Motor neuron (in vitro differentiated cells): ENCODE measurements at places on chromosomes 16 and 17.
A peak's percentile ranks its signal among the peaks of the same experiment; 100 is the strongest.

- peak; percentile 63 for ATAC-seq
Measured at GRCh38 chr16:57102888-57103851, 10.8 kb downstream of the CPNE2 start.

- ATAC-seq: no peak
Measured at GRCh38 chr16:87053016-87053982, 263.9 kb downstream of the C16orf95 start.

GRCh38 chr16:80027007-80027965 is 426.7 kb upstream of the MAF start:
- peak; percentile 99 for ATAC-seq

DNA sequence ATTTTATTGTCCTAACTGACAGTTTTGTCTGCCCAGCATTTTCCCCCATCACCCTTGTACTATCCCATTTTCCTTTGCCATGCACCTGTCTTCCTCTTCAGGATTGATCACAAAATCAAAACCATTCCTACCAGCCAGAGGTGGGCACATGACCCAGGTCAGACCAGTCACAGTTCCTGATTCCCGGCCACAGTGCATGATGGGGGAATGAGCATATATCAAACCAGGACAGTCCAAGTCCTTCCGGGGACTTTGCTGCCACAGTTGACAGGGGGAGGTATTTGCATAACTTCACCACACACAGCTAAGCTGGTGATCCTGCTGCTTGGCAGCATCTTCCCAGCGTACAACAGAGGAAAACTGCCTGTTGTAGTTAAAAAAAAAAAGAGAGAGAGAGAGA is 493.9 kb downstream of the WWOX start:
- ATAC-seq: peak; percentile 96

DNA sequence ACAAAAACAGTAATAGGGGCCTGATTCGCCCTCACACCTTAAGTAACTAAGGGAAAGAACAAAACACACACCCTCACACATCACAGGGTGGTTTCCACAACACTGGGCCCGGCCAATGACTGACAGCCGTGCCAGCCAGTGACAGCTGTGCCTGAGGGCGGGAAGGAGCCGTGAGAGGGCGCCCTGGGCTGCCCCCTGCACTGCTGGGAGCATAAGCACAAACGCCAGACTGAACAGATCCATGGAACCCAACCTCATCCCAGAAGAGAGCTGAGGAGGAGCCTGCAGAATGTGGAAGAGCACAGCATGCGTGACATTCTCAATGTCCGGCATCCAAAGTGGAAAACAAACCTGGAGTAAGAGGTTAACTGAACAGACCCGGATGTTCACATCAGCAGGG is 16.0 kb downstream of the CSNK1D start:
- ATAC-seq: peak; percentile 95

DNA sequence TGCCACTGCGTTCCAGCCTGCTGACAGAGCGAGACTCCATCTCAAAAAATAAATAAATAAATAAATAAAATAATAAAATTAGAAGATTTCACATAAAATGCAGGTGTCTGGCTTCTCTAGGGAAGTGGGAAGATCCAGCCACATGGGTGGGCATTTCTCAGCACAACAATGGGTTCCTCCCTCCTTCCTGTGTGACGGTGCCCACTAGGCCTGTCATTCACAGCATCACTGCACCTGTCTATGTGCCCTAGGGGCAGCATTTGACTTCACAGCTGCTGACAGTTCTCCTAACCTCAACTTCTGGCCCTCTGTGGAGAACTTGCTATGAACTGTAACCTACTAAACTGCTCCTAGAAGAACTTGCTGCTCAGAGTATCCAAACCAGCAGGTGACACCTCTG is 3.0 kb downstream of the ABHD15 start:
- ATAC-seq: no peak

GRCh38 chr17:80279895-80280294 is 19.2 kb downstream of the RNF213 start:
- ATAC-seq: no peak

GRCh38 chr16:75114946-75115825 is 1.4 kb downstream of the LDHD start:
- no peak for ATAC-seq

DNA sequence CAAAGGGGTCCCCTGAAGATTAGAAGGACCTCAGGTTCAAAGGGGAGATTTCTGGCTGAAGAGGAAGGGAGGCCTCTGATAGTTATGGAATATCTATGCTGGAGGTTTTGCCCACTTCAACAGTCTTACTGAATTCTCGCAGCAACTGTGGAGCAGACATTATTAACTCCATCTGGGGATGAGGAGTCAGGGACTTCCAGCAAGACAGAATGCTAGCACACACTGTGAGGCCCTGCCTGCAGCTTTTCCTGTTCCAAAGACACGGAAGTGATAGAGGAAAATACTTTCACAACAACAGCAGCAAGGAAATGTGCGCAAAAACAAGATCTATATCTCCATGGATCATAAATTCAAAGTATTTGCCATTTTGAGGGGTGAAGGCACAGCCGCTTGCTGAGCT is 72.8 kb downstream of the RPH3AL start:
- ATAC-seq: no peak

- no peak for ATAC-seq
Measured at GRCh38 chr16:89407282-89407924, 83.0 kb downstream of the ANKRD11 start.

DNA sequence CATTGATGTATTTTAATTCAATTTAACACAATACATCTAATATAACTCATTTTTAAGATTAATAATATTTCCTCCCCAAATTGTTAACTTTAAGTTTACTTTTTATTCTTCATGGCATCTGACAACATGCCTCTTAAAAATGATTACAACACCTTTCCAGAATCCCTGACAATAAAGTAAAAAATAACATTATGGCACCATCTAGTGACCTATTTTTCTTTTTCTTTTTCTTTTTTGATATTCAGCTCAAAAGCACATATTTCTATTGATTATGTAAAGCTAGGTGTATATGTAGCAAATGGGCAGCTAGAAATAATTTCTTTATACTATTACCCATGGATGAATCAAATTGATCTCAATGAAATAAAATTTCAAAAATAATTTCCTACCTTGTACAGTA is 834.3 kb upstream of the CDH8 start:
- no peak for ATAC-seq

GRCh38 chr16:54886078-54886477 is 44.6 kb upstream of the IRX5 start:
- ATAC-seq: no peak

GRCh38 chr17:57925361-57925990 is 29.7 kb downstream of the CUEDC1 start:
- ATAC-seq: no peak

- ATAC-seq: no peak
Measured at GRCh38 chr17:73635101-73635817, 9.0 kb downstream of the SDK2 start.

GRCh38 chr16:89367538-89367915 is 122.8 kb downstream of the ANKRD11 start:
- ATAC-seq: no peak

DNA sequence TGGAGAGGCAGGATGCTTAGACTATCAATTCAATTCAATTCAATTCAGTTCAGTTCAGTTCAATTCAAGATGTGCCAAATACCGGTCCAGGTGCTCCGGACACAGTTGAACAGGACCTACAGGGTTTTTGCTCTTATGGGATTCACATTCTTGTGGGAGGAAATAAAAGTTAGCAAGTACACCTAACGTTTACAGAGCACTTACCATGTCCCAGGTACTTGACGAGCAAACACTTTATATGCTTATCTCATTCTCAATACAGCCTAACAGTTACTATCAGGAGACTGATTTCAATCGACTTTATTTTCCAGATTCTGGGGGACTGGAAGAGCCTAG is 467 bp upstream of the GDE1 start:
- no peak for ATAC-seq

GRCh38 chr17:68231541-68231940 is 16.3 kb upstream of the AMZ2 start:
- no peak for ATAC-seq

DNA sequence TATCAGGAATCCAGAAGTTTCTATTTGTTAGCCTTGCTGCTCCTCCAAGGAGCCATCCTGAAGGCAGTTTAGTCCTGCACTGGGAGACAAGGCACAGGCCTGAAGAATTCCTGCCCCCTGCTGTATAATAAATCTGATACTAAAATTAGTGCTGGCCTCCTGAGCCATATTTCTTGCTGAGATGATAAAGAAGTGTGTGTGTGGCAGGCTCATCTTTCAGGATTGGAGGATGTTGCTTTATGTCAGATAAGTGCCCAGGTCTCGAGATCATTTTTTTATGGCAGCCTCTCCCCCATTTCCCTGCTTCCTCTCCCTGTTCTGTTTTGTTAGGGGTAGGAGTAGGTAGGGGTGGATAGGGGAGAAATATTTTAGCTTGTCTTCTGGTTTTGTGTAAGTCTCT is 26.0 kb downstream of the MSI2 start:
- no peak for ATAC-seq

DNA sequence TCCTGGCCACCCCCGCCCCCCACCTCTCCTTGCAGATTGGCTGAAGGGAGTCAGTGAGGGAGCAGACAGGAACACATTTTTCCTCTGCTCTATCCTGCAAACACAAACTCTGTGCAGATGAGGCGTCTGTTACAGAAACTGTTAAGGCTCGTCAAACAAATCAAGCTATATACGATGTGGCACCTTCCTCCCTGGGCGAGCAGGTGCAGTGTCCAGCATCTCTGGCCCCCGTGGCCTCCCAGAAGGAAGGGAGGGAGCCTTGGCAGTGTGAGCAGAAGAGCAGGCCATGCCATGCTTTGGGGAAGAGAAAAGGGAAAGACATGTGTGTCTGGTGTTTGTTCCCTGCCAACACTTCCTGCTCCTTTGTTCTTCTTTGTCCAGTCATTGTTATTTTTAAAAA is 267.8 kb downstream of the UTP18 start:
- ATAC-seq: no peak

GRCh38 chr16:11597235-11598095 is 10.7 kb upstream of the LITAF start:
- ATAC-seq: peak; percentile 80

DNA sequence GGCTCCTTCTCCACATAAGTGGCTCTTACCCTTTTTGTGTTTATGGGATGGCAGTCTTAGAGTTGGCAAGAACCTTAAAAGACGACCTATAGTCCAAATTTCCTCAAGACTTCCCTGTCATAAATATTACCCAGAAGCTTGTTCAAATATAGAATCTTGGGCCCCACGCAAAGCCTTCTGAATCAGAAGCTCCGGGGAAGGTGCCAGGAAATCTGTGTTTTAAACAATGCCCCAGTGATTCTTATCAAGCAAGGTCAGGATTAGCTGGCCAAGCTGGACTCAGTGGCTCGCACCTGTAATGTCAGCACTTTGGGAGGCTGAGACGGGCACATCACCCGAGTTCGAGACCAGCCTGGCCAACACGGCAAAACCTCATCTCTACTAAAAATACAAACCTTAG is 85.7 kb downstream of the TIMM22 start:
- no peak for ATAC-seq

DNA sequence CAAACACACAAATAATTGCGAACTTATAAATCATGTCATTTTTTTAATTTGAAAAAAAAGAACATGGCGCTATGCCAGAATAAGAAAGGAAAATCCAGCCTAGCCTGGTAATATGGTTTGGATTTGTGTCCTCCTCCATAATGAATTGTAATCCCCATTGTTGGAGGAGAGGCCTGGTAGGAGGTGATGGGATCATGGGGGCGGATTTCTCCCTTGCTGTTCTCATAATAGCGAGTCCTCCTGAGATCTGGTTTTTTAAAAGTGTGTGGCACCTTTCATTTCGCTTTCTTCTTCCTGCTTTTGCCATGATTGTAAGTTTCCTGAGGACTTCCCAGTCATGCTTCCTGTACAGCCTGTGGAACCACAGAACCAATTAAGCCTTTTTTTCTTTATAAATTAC is 65.9 kb upstream of the TANC2 start:
- ATAC-seq: no peak
